ENCODE measurements at places on chromosomes 3 and 15.

DNA sequence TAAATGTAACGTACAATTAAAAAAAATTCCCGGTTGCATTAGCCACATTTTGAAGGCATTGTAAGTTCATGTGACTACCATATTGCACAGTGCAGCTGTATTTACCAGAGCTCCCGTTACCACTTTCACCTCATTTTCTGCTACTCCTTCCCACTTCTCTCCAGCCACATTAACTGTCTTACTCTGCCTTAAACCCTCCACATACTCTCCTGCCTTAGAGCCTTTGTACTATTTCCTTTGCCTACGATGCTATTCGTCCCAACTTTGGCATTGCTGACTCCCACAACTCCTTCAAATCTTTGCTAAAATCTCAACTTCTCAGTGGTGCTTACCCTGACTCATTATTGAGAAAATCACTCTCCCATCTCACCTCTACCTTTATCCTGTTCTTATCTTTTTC, 115.2 kb downstream of the CADM2 start:
- DNase-seq = no peak

- no peak for DNase-seq
These were observed 626.4 kb upstream of the GOLIM4 start for GRCh38 chr3:168722091-168722490.

- DNase-seq = no peak
These were observed 342.8 kb upstream of the IL12A start for GRCh38 chr3:159645874-159646273.

- DNase-seq = no peak
These were observed 1.8 kb downstream of the SCAMP5 start for GRCh38 chr15:74997141-74997540.

DNA sequence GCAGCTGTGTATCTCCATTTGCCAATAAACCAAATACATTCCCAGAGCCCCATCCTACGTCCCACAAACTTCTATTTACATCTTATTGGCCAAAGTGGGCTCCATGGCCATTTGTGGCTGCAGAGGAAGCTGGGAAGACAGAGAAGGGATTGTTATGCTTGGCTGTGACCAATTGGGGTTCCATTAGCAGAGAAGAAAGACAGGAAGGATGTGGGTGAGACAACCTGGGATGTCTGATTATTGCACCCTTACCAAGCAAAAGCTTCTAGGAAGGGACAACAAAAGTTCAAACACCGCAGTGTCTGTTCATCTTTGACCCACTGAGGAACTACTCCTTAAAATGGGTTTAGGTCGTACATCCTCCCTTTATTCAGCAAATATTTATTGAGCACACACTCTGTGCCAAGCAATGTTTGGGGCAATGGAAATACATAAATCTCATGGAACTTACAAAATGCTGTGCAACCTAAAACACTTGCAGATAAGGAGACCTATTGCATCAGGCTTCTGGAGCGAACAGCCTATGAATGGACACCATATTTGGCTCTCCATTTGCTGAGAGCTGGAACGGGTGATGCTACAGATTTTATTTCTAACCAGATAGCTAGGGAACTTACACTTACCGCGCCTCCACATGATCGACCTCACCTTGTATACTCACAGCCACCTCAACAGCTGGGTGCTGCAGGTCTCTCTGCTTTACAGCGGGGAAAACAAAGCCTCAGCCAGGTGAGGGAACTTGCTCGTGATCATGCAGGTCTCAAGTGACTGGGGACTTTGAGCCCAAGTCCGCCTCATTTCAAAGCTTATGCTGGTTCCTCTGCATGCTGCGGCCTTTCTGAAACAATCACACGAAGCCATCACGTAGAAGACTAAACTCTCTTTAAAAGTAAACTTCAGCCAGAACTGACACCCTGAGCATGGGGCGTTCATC, 21.4 kb upstream of the NR2E3 start:
- DNase-seq = no peak

- no peak for DNase-seq
These were observed 9.8 kb downstream of the SMAD6 start for GRCh38 chr15:66711862-66712261.

DNA sequence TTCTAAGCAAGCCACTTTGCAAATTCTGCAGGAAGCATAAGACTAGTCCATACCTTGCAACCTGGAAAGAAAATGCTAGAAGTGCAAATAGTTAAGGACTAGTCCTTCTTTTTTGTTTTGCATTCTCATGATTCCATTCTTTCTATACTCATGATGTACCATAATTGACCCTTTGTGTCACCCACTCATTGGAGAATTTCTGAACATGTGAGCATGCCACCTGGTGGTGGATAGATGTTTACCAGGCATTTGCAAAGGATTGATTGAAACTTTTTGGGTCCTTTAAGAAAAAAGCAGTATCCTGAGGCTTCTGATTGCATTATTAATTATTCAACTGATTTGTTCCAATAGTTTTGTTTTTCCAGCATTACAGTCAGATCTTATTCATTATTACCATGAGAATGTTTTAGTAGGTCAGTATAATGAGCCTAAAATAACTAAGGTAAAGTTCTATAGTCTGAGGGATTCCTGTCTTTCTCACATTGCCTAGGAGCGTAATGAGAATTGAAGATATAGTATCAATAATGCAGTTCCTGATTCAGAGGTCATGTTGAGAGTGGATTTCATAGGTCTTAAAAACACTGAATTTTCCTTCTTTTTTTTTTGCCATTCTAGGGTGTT, 20.2 kb upstream of the DIPK2A start:
- DNase-seq = no peak

Measured in tibial nerve (tissue), 4 donors.